NCI-H2081 treated with DMSO at 0.1 percent for 48 hours (cell line): ENCODE measurements at places on chromosomes 3 and 15.

GRCh38 chr15:68580883-68581155 lies 2.0 kb downstream of the CORO2B start:
- no peak for DNase-seq

DNA sequence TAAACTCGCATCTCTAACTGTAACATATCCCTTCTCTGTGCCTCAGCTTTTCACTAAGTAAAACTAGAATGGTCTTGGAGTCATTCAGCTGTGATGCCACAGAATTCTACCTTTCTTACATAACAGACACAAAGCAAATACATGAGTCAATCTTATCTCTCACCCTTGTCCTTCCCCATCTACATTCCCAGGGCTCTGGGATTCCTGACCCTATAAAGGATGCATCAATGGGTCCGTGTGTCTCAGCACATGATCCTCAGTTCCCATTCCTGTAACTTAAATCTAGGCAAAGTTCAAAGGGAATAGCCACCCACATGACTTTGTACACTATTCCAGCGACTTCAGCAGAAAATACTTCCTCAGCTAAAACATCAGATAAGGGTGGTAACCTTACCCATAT lies 11.8 kb upstream of the ARL8B start:
- DNase-seq: no peak

GRCh38 chr3:38232701-38233100 lies 32.9 kb upstream of the SLC22A13 start:
- DNase-seq: no peak

- DNase-seq: no peak
Measured at GRCh38 chr15:48354694-48355303, 23.6 kb downstream of the DUT start.

- no peak for DNase-seq
Measured at GRCh38 chr3:1026395-1026794, 66.4 kb upstream of the CNTN6 start.

DNA sequence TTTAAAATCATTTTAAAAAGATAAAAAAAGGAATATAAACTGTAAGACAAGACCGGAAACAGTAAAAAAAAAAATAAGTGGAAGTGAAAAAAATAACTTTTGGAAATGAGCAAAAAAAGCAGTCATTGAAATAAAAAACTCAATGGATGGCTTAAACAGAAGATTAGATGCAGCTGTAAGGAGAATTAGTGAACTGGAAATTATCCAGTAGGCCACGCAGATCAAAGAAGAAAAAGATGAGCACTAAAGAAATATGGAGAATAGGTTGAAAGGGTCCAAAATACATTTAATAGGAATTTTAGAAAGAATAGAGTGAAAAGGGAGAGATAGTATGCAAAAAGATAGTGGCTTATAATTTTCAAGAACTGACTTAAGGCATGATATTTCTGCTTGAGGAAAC lies 47.0 kb downstream of the STARD5 start:
- DNase-seq: no peak

GRCh38 chr3:128505771-128506170 lies 12.8 kb upstream of the GATA2 start:
- no peak for DNase-seq

DNA sequence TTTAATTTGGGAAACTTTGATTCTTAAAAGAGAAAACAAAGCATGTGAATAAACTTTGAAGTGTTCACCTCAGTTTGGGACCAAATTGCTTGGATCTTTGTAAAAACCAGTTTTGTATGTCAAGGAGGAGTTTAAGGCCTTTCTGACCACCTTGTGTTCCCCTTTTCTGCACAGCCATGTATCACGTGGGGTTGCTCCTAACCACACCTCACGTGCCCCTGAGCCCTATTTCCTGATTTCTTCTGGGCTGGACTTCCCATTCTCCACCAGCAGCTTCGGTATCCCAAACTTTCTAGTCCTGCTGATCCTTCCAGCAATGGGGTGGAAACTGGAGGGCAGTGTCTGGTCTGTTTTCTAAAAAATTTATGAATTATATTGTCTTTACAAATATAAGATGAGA lies 76.4 kb upstream of the STT3B start:
- DNase-seq: no peak

GRCh38 chr15:55652359-55652758 lies 64.2 kb upstream of the PYGO1 start:
- DNase-seq: no peak

DNA sequence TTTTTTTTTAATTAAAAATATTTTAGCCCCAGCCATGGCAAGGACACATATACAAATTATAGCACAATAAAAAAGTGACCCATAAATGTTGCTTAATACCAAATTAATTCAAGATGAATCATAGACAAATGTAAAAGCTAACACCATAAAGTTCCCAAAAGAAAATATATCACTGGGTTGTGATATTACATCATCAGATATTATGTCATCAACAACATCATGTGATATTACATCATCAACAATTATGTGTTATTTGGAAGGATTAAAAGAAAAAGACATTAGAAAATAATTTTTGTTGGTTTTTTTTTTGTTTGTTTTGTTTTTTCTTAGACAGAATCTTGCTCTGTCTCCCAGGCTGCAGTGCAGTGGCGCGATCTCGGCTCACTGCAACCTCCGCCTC lies 34.5 kb upstream of the ABHD10 start:
- no peak for DNase-seq

GRCh38 chr15:66922608-66923007 lies 142.8 kb upstream of the SMAD3 start:
- DNase-seq: no peak

- DNase-seq: no peak
Measured at GRCh38 chr3:121627622-121628021, 33.1 kb downstream of the HCLS1 start.

DNA sequence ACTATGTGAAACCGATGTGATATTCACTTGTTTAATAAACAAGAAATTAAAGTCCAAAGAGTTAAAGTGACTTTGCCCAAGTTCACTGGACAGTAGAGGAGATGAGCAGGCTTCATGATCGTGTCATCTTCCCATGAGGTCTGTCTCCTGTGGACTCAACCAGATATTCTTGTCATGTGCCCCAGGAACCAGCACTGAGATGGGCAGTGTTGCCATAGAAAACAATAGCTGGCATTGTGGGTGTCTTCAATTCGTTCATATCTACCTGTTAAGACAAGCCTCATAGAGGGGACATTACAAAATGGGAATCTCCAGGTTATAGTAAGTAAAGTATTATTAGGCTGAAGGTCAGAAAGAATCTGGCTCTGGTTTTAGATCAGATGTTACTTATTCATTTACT lies 184.8 kb upstream of the BCL6 start:
- DNase-seq: no peak
